ENCODE measurements at places on chromosomes 2 and 18.

DNA sequence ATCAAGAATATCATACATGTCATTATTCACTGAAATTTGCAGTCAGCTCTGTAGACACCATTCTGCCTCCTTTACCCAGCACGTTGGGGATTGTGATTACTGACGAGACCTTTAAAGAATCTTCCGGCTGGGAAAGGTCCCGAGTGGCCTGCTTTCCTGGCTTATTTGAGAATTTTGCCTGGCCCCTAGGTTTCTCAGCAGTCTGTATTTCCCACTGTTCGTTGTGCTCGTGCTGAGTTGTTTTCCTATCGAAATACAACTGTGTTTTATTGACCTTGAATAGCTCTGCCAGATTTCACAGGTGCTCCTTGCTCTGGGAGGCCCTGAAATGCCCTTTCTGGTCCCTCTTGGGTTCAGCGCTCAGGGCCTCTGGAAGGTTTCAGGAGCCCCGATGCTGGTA, 94.9 kb downstream of the AGAP1 start:
- DNase-seq: no peak

DNA sequence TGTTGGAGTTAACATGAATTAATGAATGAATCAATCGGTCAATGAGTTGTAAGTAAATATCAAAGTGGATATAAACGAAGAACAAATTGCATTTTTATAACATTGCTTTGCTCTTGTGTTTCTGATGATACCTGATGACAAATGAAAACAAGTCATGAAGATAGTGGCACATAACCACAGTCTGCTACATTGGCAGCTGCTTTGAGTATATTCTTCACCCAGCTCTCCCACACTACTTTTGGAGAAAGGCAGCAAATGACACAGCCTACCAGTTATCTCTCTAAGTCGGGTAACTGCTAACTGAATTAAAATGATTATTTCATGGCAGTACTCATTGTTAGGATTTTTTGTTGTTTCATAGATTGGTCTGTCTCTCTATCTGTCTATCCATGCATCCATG, 76.8 kb downstream of the COL5A2 start:
- DNase-seq: no peak

- DNase-seq: peak; percentile 84
Measured at GRCh38 chr18:44589693-44590355, 90.9 kb upstream of the SETBP1 start.

DNA sequence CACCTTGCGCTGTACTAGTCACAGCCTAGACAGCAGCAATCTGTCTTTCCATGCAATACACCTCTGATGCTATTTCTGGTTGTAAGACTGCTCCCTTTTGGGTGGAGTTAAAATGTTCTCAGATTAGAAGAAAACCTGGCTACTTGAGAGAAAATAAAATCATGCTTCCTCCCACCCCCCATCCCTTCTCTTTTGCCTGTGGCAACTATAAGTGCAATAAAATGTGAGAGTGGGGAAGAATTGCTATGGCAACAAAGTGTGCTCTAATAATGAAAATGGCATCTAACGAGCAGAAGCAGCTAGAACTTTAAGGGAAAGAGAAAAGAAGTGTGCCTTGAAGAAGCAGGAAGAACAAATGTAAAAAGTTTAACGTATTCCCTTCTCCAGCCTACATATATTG, 464.2 kb upstream of the FSHR start:
- DNase-seq: no peak

DNA sequence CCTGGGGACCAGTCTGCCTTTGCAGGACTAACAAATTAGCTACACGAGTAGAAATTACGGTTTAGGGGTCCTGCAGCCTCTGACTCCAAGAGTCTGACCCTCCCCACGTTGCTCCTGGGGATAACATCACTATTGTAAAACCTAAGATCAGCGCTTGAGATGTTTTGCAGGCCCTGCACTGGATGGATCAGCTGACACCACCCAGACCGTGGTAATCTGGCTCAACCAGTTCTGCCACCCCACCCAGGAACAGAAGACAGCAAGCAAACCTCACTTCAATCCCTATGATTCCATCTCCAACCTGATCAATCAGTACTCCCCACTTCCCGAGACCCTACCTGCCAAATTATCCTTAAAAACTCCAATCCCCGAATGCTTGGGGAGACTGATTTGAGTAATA, 31.7 kb downstream of the NGEF start:
- DNase-seq: no peak

Measured in fibroblast of skin of left quadriceps (primary cell).